Astrocyte of the spinal cord (primary cell): ENCODE measurements at places on chromosomes 12 and 14.
A peak's percentile ranks its signal among the peaks of the same experiment; 100 is the strongest.

- no peak for DNase-seq
Observed at GRCh38 chr12:90972226-90972625, 17.2 kb upstream of the CCER1 start.

GRCh38 chr12:102061096-102061559 is 663 bp downstream of the WASHC3 start:
- peak; percentile 1 for DNase-seq

GRCh38 chr12:33587354-33587753 is 147.7 kb upstream of the SYT10 start:
- DNase-seq, result peak; percentile 71

- DNase-seq, result no peak
Observed at GRCh38 chr14:59197695-59198262, 9.3 kb downstream of the DAAM1 start.

DNA sequence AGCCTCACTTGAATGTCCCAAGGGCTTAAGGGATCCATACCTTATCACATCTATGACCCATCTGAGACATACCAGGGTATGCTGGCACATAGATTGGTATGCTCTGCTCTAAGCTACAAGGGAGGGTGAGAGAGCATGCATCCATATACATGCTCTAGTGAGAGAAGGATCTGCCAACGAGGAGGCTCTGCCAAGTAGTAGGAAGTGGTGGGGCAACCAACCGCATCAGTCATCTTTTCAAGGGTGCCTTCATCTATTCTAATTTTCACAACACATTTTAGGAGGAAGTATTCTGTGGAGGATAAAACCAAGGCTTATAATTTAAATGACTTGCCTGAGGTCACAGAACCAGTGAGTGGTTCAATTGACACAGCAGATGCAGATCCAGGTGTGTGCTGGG is 6.6 kb upstream of the PPM1A start:
- DNase-seq, result no peak

DNA sequence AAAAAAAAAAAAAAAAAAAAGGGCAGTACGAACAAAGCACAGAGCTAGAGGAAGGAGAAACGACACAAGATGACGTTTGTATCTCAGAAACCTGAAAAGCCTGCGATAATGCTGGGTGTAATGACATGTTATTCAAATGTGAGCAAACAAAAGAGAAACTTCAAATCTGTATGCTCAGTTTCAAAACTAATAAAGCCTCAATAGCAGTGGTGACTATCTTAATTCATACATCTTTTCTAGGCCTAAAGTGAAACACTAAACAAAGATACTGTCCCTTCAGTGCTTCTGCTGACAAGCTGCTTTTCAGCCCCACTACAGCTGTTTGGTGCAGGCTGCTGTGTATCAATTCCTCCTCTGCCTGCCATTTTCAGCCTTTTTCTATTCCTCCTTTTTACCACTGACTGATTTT is 15.8 kb downstream of the ITPR2 start:
- no peak for DNase-seq

DNA sequence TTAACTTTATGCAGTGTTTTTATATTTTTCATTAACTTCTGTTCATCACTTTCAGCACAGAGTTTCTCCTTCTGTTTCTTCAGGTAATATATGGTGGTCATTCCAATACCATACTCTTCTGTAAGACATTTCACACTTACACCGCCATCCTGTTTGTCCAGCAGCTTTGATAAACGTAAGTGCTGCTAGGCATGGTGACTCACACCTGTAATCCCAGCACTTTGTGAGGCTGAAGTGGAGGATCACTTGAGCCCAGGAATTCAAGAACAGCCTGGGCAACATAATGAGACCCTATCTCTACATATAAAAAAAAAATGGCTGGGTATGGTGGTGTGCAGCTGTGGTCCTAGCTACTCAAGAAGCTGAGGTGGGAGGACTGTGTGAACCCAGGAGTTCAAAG is 55.8 kb downstream of the EXOC5 start:
- no peak for DNase-seq

DNA sequence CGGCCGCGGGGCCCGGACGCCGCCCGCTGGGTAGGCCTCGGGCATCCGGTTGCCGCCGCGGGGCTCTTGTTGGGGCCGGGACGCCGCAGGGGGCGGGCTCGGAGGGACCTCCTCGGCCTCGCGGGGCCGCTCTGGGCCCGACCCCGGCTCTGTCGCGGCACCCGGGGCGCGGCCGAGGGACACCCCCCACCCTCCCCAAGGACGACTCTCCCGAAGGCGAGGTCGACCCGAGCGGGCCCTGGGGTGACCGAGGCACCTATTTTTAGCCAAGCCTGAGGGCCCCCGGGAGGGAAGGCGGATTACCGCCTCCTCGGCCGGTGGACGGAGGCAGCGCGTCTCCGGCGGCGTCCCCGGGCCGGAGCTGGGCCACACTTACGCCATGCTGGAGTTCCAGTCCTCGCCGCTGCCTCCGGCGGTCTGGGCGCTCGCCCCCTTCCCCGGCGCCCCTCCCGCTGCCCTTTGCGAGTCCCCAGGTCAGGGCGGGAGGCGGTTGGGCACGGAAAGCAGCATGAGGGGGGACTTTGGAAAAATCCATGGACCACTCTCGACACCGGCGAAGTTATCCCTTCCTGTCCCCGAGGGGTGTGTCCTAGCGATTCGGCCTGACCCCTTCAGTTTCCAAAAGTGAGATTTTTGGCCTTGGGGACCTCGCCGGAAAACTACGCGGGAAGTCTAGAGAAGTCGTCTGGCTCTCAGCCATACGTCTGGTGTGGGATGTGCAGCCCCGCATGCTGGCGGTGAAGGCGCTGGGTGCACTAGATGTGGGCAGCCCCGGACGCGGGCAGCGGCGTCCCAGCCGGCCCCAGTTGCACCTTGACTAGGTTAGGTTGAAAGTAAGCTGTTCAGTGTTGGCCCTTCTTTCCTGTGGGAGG is 699 bp downstream of the KTN1 start:
- no peak for DNase-seq

GRCh38 chr12:65605019-65605418 is 219.3 kb upstream of the HMGA2 start:
- peak; percentile 57 for DNase-seq

DNA sequence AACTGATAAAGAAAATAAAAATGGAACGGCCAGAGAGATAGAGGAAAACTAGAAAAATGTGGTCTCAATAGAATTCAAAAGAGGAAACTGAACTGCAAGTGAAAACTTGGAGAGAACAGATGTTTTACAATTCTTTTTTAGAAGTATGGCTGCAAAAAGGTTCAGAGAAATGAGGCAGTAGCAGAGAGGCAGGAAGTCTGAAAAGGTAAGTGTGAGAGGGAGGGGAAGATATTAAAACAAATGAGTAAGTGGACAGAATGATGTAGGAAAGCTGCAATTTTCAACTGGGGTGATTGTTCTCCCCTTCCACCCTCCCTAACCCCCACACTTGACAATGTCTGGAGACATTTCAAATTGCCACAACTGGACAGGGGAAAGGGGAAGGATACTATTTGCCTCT is 12.9 kb downstream of the BTBD7 start:
- no peak for DNase-seq

- DNase-seq, result peak; percentile 34
Observed at GRCh38 chr12:113292091-113292490, 42.8 kb downstream of the SLC8B1 start.

GRCh38 chr12:24960222-24960855 is 11.4 kb upstream of the BCAT1 start:
- peak; percentile 62 for DNase-seq

GRCh38 chr12:9971181-9971580 is at the start of gene CLEC12A:
CLEC12A (plus strand) TSS chr12:9971409; CDS start chr12:9971597, 188 bp downstream.
- no peak for DNase-seq
